Kidney (tissue), 22 donors: ENCODE measurements at places on chromosomes 12 and 14. TPM values are rescaled to one million over a fixed set of nuclear protein-coding genes. Genes with fewer than 3 reads are reported as not detected.
A peak's percentile ranks its signal among the peaks of the same experiment; 100 is the strongest.

GRCh38 chr14:62957562-62957961, 87.7 kb downstream of the KCNH5 start:
- no peaks in the 10 kb centered on the region for H3K36me3 ChIP-seq
- no peak for DNase-seq
- H3K4me1 ChIP-seq, result no peaks in the 10 kb centered on the region
- H3K27me3 ChIP-seq, result no peaks in the 10 kb centered on the region
- no peak overlapping the region for H3K4me3 ChIP-seq

- H3K4me1 ChIP-seq, result peaks cover 9% of the 10 kb centered on the region
- no peaks in the 10 kb centered on the region for H3K36me3 ChIP-seq
- no peaks in the 10 kb centered on the region for H3K27me3 ChIP-seq
- no peak for DNase-seq
Measured at GRCh38 chr14:35121026-35121886, 534 bp downstream of the PPP2R3C start.

Gene ABCC9
- 21.3 TPM for total RNA-seq

DNA sequence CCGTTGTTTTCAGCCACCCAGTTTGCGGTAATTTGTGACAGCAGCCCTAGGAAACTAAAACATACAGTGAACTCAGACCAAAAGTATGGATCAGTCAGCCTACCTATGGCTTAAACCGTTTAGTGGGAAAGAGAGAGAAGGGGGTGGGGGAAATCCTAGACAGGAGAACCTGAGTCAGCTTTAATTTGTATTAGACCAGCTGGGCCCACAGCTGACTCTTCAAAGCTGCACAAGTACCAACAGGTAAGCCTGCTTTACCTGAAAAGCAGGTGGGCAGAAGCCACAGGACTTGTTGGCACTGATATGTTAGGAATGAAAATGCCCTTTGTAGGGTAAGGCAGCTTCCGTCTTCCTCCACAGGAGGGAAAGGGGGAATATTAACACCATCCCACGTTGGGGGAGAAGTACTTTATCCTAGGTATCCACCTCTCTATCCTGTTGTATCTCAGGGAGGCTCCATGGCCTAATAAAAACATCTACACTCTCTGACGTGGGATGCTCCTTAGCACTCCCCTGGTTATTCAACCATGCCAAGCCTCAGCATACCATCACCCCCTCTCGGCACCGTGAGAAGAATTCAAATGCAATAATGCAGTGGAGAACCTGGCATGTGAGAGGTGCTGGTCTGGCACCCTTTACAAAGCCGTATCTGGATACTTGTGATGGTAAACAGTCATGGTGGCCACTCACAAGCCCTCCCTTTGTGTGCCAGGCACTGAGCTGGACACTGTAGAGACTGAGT, 70.3 kb downstream of the STON2 start:
- H3K4me1 ChIP-seq, result peaks cover 12% of the 10 kb centered on the region
- peak; percentile 55 for DNase-seq
- H3K36me3 ChIP-seq, result no peaks in the 10 kb centered on the region
- H3K27me3 ChIP-seq, result no peaks in the 10 kb centered on the region
- no peak overlapping the region for H3K4me3 ChIP-seq
